ENCODE measurements at places on chromosomes 6 and 20. TPM values are rescaled to one million over a fixed set of nuclear protein-coding genes. Genes with fewer than 3 reads are reported as not detected.

DNA sequence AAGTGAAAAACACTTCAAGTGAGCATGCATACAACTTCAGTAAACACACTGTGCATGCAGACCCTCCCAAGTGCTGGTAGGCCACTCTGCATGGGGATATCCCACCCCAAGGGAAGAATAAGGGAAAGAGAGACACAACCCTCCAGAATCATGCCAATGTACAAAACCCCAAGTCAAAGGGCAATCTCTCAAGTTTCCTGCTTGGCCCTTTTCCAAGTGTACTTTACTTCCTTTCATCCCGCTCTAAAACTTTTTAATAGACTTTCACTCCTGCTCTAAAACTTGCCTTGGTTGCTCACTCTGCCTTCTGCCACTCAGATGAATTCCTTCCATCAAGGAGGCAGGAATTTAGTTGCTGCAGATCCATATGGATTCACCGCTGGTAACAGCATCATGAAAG, 205.7 kb upstream of the PROKR2 start:
- 0 out of 2 replicates have a peak, but pooled peaks cover 8% of the 10 kb centered on the region for H3K27me3 ChIP-seq
- no peak for DNase-seq
- no peak overlapping the region for H3K4me3 ChIP-seq
- no peaks in the 10 kb centered on the region for H3K36me3 ChIP-seq

- DNase-seq = peak; percentile 84
- 0 out of 2 replicates have a peak, but pooled peaks cover 4% of the 10 kb centered on the region for H3K4me1 ChIP-seq
- H3K27ac ChIP-seq = no peak within 1 kb of the TSS
- no peaks in the 10 kb centered on the region for H3K27me3 ChIP-seq
- no peaks in the 10 kb centered on the region for H3K36me3 ChIP-seq
Measured at GRCh38 chr6:90296341-90297114, at the start of gene BACH2. TSS of gene BACH2 (minus strand) at chr6:90296843. CDS start at chr6:90008844, 287,999 bp downstream.

- H3K4me1 ChIP-seq = peaks cover 42% of the 10 kb centered on the region
- H3K27me3 ChIP-seq = no peaks in the 10 kb centered on the region
- no peak overlapping the region for H3K4me3 ChIP-seq
- H3K27ac ChIP-seq = peak overlapping the region; percentile 99
Measured at GRCh38 chr6:54491431-54491830, 183.2 kb downstream of the TINAG start.

- no peaks in the 10 kb centered on the region for H3K36me3 ChIP-seq
- H3K27ac ChIP-seq = no peak overlapping the region
- H3K4me3 ChIP-seq = no peak overlapping the region
- no peak for DNase-seq
Measured at GRCh38 chr6:135170238-135170637, 10.9 kb upstream of the MYB start.

DNA sequence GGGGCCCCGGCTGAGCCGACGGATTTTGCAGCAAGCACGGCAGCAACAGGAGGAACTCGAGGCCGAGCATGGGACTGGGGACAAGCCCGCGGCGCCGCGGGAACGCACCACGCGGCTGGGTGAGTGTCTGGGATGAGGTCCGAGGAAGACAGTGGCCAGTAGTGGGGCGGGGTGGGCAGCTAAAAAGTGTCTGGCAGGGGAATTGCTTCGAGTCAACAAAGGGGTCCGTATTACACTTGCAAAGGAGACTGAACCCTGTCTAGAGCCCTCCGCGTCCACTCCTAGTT, 356 bp downstream of the BYSL start:
- H3K27me3 ChIP-seq = no peaks in the 10 kb centered on the region
- peaks cover 12% of the 10 kb centered on the region for H3K36me3 ChIP-seq
- no peak for DNase-seq
- peaks cover 37% of the 10 kb centered on the region for H3K4me1 ChIP-seq
- peak overlapping the region; percentile 89 for H3K27ac ChIP-seq
- peak overlapping the region; percentile 99 for H3K4me3 ChIP-seq

GRCh38 chr6:47203938-47204611, 105.6 kb downstream of the TNFRSF21 start:
- H3K27me3 ChIP-seq = no peaks in the 10 kb centered on the region
- no peak for DNase-seq
- H3K27ac ChIP-seq = peak overlapping the region; percentile 27
- H3K36me3 ChIP-seq = no peaks in the 10 kb centered on the region
- peaks cover 11% of the 10 kb centered on the region for H3K4me1 ChIP-seq
- no peak overlapping the region for H3K4me3 ChIP-seq

DNA sequence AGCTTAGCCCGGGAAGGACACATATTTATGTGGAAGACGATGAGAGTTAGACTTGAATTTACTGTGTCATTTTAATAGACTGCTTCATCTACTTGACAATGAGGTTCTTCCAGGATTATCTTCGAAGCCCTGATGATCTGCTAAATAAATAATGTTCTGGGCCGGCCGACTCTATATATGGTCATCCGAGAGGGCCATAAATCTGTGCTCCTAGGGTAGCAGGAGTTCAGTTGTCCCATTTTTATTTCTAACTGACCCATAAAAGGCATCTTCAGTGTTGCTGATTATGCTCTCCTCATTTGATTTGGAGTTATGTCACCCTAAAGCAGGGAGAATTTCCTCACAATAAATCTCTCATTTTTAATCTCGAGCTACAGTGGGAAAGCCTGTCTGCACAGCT, 217.1 kb downstream of the SLC24A3 start:
- no peaks in the 10 kb centered on the region for H3K36me3 ChIP-seq
- peaks cover 93% of the 10 kb centered on the region for H3K27me3 ChIP-seq
- H3K4me3 ChIP-seq = no peak overlapping the region
- DNase-seq = no peak

- peak overlapping the region; percentile 85 for H3K27ac ChIP-seq
- H3K4me3 ChIP-seq = peak overlapping the region; percentile 45
- peaks cover 18% of the 10 kb centered on the region for H3K4me1 ChIP-seq
- no peaks in the 10 kb centered on the region for H3K27me3 ChIP-seq
- DNase-seq = peak; percentile 89
Measured at GRCh38 chr6:127971945-127972391, 71.1 kb upstream of the THEMIS start.

DNA sequence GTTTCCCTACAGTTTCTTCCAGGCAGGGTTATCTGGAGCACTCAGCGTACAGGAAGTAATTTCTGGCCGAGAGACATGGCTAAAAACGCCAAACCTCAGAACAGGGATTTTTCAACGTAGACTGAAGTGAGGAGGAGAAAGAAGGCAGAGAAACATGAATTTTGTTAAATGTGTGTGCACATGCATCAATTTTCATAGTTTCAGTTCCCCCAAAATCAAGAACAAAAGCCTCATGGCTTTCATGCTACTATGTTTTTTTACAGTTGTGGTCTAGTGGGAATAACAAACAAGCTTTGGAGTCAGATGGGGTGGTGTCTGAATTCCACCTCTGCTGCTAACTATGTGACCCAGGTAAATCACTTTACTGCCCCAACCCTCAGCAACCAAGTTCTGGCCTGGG, 4.9 kb downstream of the TOMM34 start:
- peaks cover 75% of the 10 kb centered on the region for H3K36me3 ChIP-seq
- H3K4me1 ChIP-seq = peaks cover 21% of the 10 kb centered on the region
- no peak overlapping the region for H3K27ac ChIP-seq
- H3K27me3 ChIP-seq = no peaks in the 10 kb centered on the region
- H3K4me3 ChIP-seq = no peak overlapping the region
- no peak for DNase-seq

DNA sequence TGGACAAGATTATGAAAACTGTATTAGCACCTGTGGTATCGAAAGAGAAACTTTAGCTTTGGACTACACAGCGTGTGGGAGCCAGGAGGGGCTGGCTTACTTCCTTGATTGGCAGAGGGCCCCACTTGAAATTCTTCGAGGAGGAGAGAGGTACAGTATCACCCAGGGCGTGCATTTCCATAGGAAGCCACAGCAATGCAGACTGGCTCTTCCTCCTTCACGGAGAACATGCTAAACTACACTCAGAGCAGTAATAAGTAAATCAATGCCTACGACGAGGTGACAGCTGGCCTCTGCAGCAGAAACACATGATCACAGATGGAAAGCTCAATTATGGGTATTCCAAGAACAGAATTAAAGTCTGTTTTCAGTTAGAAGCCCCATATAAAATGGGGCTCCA, 44.2 kb downstream of the MYLK4 start:
- H3K4me3 ChIP-seq = no peak overlapping the region
- H3K27me3 ChIP-seq = no peaks in the 10 kb centered on the region
- no peaks in the 10 kb centered on the region for H3K36me3 ChIP-seq
- H3K27ac ChIP-seq = no peak overlapping the region
- no peaks in the 10 kb centered on the region for H3K4me1 ChIP-seq

- H3K27ac ChIP-seq = no peak overlapping the region
- DNase-seq = no peak
- no peaks in the 10 kb centered on the region for H3K36me3 ChIP-seq
Measured at GRCh38 chr6:142624978-142625715, 319.8 kb downstream of the HIVEP2 start.

- H3K27ac ChIP-seq = peak overlapping the region; percentile 55
- peak; percentile 80 for DNase-seq
- no peaks in the 10 kb centered on the region for H3K27me3 ChIP-seq
- no peaks in the 10 kb centered on the region for H3K36me3 ChIP-seq
Measured at GRCh38 chr6:137811121-137811915, 55.7 kb upstream of the TNFAIP3 start.

- no peak overlapping the region for H3K4me3 ChIP-seq
- no peak overlapping the region for H3K27ac ChIP-seq
- no peaks in the 10 kb centered on the region for H3K36me3 ChIP-seq
- no peaks in the 10 kb centered on the region for H3K27me3 ChIP-seq
- H3K4me1 ChIP-seq = no peaks in the 10 kb centered on the region
- no peak for DNase-seq
Measured at GRCh38 chr6:69042297-69042696, 407.2 kb downstream of the ADGRB3 start.

Gene TRIM15
- not detected for total RNA-seq

Gene SIRPB2
- 0.52 TPM for total RNA-seq

Gene KIAA1755
- 0.44 TPM for total RNA-seq

Gene ETV7
- total RNA-seq = not detected

Gene C4B
- total RNA-seq = 0.52 TPM

Gene VGLL2
- not detected for total RNA-seq

Gene ADAM33
- not detected for total RNA-seq

Gene SSTR4
- total RNA-seq = not detected

Data from PC-3 (cell line).